Brain microvascular endothelial cell (primary cell): ENCODE measurements at places on chromosomes 7 and 10.
A peak's percentile ranks its signal among the peaks of the same experiment; 100 is the strongest.

GRCh38 chr7:20244334-20245120 is 27.3 kb upstream of the MACC1 start:
- no peak for DNase-seq

- peak; percentile 26 for DNase-seq
These were observed 96.0 kb downstream of the MTERF1 start for GRCh38 chr7:91784469-91784868.

GRCh38 chr10:3196958-3197347 is 24.4 kb upstream of the PITRM1 start:
- no peak for DNase-seq

GRCh38 chr7:154638286-154638685 is 364.6 kb downstream of the PAXIP1 start:
- DNase-seq: no peak

DNA sequence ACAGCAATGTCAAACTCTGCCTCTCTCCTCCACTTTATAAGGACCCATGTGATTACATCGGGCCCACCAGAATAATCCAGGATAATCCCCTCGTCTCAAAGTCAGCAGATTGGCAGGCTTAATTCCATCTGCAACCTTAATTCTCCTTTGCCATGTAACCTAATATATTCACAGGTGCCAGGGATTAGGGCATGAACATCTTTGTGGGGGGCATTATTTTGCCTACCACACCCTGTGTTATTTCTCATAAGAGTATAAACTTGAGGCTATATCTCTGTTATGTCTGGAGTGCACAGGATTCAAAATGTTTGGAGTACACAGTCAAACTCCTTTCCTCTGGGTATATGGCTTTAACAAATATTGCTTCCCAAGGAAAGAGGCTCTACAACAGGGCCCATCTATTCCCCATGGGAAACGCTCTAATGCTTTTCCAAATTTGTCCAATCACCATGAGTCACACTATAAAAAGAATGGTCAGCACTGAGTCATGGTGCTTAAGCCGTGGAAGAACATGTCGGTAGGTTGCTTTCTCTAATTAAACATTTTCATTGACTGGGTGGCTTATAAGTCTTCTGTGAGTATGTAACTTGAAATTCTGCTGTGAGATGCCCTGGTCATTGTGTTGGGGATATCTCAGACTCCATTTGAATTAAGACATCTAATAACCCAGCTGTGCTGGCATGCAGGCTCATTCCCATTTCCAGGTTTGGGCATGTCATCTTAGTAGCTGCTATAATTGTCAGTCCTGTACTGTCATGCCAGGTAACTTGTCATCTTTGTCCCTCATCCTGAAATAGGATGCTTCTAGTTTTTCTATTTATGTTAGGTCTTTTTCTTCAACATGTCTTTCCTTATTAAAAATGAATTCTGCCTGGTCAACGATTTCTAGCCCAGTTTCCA is 11.5 kb upstream of the AKR1B10 start:
- peak; percentile 78 for DNase-seq

DNA sequence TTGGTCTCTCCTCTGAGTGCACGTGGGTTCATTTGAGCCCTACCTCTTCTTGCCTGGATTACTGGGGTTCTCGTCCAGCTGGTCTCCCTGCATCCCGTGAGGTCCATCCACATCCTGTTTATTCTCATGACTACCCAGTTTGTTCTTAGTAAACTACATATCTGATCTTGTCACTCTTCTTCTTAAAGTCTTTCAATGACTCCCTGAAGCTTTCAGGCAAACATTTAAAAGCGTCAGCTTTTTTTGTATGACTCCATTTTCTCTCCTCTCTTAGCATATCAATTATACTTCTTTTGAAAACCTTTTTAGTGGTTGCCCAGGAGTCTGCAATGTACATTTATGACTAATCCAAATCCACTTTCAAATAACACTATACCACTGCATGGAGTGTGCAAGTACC is 7.5 kb downstream of the SFXN2 start:
- DNase-seq: no peak

- no peak for DNase-seq
These were observed 860 bp upstream of the WDR86 start for GRCh38 chr7:151410405-151411390.

DNA sequence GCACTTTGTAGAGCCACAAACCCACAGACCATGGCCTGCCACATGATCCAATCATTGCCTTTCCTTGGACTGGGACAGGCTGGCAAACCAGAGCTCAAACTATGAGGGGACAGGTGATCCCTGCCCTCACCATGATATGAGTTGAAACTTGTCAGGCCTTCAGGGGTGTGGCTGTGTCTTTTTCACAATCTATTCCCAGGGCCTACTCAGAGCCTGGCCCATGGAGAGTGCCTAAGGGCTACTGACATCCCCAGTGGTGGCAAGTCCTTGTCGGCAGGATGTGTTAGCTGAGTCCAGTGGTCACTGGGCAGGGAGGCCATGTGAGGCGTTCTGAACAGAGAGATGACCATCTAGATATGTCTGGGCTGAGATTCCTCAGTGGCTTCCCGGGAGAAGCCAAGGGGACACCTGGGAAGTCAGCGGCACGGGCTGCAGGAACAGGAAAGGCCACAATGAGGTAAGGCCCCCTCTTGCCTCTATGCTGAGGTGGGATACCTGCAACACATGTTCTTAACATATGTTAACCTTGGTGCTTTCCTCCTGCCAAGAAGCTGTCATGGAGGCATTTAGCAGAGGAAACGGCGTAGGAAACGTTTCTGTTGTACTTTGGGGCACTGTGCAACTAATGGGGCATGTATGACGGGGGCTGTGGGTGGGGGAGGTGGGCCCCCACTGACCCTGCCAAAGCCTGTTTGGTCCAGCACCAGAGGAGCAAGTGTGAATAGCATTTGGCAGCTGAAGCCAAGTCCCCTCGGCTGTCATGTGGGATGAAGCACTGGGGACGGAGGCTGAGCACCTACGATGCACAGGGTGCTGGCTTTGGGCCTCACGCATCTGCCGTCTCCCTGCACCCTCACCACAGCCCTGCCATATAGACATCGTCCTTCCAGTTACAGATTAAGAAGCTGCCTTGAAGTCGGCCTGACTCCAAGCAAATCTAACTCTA is 384.0 kb downstream of the RPS24 start:
- DNase-seq: no peak

DNA sequence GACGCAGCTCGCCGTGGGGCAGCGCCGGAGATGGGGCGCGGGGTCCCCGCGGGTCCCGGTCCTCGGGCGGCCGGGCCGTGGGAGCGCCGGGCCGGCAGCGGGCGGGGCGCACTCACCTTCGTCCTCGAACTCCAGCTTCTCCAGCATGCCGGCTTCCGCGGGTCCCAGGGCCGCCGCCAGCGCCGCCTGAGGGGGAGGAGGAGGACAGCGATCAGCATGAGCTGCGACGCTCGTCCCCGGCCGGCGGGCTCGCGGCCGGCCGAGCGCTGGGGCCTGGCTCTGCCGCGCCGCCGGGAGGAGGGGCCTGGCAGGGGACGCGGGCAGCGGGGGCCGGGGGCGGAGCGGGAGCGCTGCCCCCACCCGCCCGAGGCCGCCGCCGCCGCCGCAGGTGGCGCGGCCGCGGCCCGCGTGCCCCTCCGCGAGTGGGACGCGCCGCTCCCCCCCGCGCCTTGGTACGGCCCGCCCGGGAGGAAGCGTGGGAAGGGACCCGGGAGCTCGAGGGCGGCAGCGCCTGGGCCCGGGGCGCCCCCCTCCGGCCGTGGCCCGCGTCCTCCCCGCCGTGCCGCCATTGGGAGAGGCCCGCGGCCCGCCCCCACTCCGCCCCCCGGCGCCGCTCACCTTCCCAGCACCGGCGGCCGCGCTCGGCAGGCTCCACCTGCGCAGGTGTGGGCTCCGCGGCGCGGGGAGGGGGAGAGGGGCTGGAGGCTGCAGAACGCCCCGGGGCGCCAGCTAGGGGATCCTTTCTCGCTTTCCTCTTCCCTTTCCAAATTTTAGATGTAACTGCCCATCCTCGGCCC is 112.5 kb upstream of the RHEB start:
- DNase-seq: peak; percentile 51

GRCh38 chr7:326273-326672 is 36.3 kb downstream of the FOXL3 start:
- DNase-seq: no peak

DNA sequence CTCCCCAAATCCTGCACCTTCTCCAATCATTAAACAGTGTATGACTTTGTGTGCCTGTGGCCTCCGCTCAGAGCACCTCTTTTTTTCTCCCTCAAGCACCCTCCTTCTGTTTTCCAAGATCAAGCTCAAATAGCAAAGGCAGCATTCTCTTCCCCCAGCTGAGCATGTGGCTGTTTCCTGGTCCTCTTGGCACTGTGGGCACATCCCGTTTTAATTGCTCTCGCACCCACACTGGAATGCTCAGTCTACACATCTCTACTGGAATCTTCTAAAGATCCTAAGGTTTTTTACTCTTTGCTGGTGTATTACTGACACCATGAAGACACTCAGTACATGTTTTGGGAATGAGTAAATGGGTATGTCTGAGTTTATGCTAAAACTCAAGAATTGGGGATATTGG is 107.4 kb downstream of the WDFY4 start:
- no peak for DNase-seq

- no peak for DNase-seq
These were observed 17.5 kb upstream of the TEX36 start for GRCh38 chr10:125700355-125700911.

DNA sequence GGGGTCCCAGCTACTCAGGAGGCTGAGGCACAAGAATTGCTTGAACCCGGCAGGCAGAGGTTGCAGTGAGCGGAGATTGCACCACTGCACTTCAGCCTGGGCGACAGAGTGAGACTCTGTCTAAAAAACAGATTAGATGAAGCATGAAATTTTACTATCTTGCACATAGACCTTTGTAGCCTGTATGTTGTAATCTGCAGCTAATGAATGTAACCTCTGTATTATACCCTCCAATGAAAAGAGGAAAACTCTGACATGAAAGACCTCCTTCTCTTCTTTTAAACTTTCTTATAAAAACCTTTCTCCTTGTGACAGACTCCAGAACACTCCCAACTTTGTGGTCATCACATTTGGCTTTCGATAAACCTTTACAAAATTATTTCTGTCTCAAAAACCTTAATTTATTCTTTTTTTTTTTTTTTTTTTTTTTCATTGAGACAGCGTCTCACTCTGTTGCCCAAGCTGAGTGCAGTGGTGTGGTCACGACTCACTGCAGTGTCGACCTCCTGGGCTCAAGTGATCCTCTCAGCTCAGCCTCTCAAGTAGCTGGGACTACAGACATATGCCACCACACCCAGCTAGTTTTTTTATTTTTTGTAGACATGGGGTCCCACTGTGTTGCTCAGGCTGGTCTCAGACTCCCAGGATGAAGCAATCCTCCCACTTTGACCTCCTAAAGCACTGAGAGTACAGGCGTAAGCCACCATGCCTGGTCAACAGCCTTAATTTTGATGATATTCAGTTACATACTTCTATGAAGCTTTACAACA is 97.4 kb downstream of the SVOPL start:
- DNase-seq: peak; percentile 13

- DNase-seq: peak; percentile 77
These were observed 73.8 kb upstream of the PRLHR start for GRCh38 chr10:118669020-118669791.

- DNase-seq: no peak
These were observed 27.8 kb downstream of the DENND10 start for GRCh38 chr10:119131512-119132240.

GRCh38 chr7:134995239-134996096 is 9.2 kb downstream of the AGBL3 start:
- no peak for DNase-seq

DNA sequence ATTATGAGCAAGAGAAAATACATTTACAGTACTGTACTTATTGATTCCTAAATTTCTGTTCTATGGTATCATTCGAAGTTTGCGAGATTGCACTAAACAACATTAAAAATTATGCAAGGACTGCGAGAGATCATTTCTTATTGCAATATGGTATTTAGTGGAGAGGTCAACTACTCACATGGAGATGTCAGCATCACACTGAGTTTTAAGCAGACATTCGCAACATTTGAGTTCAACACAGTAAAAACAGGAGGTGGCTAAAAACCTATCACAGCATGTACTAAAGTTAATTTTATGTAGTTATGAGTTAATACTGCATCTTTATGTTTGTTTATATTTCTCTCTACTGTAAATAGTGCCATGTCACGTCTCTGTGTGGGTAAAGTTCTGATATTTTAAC is 53.5 kb downstream of the JMJD1C start:
- no peak for DNase-seq

GRCh38 chr10:21022821-21023220 is 125.7 kb upstream of the NEBL start:
- DNase-seq: no peak

DNA sequence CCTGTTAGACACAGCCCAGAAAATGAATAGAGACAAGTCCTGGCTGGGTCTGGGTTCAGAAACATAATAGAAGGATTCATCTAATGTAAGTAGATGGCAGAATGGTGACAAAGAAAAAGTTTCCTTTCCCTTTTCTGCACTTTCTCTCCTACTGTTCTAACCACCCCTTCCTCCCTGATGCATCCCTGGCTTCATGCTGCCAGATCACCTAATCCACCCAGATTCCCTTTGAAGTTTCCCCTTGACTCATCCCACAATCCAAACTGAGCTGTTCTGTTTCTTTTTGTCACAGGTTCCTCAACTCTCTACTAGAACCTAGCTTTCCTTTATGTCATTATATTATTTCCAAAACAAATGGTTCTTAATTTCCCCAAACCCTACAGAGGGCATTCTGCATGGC is 1.1 kb upstream of the MACC1 start:
- DNase-seq: no peak

GRCh38 chr10:12390733-12391132 is 41.4 kb downstream of the CAMK1D start:
- DNase-seq: no peak

DNA sequence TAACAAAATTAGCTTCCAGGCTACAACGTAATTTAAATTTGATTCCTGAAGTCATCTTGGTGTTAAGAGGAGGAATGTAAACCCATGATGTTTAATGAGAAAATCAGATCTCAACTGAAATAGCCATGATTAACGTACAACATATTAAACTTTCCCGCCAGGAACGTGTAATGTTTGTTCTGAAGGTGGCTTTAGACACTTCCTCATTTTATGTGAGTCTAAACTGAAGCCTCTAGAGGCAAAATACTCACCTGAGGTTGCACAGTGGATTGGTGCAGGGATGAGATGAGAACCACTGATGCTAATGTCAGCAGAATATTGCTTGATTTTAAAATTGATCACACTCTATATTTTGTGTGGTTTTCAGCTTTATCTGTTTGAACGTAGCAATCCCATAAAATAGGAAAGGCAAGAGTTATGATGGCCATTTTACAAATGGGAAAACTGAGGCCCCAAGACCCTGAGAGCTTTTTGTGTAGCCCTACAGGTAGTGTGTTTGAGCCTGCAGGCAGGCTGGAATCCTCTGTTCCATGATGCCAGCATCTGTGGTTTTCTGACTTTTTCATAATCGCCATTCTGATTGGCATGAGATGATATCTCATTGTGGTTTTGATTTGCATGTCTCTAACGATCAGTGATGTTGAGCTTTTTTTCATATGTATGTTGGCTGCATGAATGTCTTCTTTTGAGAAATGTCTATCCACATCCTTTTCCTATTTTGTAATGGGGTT is 243.7 kb upstream of the BMPER start:
- DNase-seq: no peak
